ENCODE measurements at places on chromosomes 2 and 18.

DNA sequence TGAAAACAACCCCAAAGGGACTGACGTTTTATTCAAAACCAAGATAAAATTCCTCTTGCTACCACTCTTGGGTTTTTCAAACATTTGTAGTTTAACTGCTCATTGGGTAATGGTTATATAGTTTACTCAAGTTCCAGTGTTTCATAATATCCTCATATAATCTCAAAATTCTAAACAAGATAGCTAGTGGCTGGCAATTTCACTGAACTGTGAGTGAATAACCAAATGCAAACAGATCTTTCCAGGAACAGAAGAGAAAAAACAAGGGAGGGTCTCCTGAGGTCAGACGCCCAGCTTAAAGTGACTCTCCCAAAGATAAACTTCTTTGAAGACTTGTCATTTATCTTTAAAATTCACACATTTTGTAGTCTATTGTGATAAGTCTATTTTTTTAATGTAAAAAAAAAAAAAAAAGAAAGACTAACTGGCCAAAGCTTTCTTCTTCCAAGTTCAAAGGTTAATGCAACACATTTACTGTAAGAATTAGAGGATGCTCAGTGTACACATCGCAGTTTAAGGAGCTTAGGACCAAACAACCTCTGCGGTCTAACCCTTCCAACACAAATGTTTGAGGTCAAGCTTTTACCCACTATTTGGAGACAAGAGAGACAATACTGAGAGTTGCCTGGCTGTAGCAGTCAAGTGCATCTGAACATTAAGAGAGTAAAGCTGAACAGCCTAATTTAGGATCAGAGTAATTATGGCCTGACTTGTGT, 26.6 kb downstream of the LPIN2 start:
- DNase-seq, result no peak

GRCh38 chr18:10497206-10497749, 28.5 kb upstream of the NAPG start:
- DNase-seq, result no peak

GRCh38 chr2:118965737-118966136, 23.7 kb downstream of the MARCO start:
- no peak for DNase-seq

- DNase-seq, result no peak
Observed at GRCh38 chr2:233209533-233210171, 41.8 kb upstream of the ATG16L1 start.

- DNase-seq, result no peak
Observed at GRCh38 chr2:11094021-11094810, 61.1 kb upstream of the SLC66A3 start.

GRCh38 chr2:119338272-119338671, 28.4 kb downstream of the C2orf76 start:
- DNase-seq, result no peak

GRCh38 chr2:169464882-169465281, 14.4 kb upstream of the BBS5 start:
- no peak for DNase-seq

- DNase-seq, result no peak
Observed at GRCh38 chr18:75660932-75661331, 233.4 kb upstream of the SMIM21 start.

- DNase-seq, result no peak
Observed at GRCh38 chr2:10668402-10669012, 21.3 kb downstream of the NOL10 start.

DNA sequence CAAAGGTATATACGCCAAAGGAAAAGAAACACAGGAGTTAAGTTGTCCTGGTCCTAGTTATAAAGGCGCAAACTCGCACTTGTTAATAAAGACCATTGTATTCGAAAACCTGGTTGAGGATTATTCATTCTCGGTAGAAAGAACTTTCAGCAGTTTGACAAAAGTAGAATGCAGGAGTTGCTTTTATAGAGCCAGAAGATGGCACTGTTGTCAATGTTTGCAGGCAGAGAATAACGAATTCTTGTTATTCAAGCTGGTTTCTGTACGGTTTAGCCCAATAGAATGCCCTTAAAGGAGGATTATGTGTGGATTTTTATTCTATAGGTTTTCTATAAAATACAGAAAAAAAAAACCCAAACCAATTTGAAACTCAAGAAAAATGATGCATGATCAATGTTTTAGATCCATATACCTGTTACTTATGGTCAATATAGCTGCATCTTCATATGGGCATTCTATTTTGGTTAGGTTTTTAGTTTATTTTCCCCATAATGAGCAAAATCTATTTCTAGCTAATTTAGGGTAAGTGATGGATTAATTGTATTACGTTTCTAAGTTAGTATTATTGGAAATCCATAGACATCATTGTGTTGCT, 510.3 kb downstream of the PLCL1 start:
- no peak for DNase-seq

DNA sequence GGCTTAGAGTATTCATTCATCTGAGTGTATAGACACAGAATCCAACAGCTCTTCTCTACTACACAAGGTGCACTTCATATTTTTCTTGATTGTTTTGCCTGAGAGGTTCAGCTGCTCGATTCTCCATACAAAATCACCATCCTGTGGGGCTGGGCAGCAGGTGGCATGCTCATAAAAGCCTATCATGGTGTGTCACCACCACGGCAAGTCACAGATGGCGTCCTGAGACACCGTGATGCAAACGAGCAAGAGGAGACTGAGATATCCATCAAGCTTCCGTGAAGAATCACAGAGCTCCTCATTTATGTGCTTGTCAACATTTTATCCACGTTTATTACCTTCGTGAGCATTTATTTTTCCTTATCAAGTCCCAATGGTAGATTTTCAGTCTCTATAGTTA, 22.4 kb upstream of the NRP2 start:
- no peak for DNase-seq

GRCh38 chr18:35164133-35164532, 76.7 kb upstream of the ZNF397 start:
- DNase-seq, result no peak

- no peak for DNase-seq
Observed at GRCh38 chr2:9143264-9143815, 63.3 kb upstream of the ASAP2 start.

- DNase-seq, result no peak
Observed at GRCh38 chr2:63875559-63876245, 34.0 kb downstream of the UGP2 start.

DNA sequence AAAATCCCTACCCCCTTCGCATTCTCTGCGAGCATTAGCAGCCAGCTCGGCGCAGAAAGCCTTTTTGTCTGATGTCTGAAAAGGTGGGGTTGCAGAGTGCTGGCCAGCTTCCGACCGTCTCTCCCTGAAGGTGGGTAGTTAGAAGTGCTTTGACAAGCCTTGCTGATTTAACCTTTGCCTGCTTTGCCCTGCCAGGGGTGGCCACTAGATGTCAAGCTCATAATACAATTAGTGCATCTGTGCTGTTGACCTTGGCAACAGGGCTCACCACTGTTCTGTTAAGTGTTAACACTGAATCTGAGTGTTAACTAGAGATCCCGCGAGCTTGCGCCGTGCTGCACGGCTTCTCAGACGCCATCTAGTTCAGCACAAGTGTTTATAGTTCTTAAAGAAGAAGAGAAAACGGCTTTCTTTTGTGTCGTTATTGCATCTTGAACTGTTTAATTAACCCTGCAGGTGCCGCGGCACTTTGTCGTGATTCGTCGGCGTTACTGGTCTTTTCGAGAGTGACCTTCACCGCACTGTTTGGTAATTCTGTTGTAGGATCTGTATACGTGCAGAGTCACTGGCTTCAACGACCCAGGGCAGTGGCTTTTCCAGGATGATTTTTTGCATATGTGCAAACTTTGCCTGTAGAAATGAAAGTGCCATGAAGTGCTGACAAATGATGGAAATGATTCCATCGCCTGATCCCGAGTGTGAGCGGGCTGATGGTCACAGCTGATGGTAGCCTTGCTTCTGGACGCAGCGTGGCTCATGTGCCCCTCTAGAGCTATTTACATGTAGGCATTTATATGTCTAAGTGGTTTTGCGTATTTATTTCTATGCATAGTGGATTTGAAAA, 5.5 kb downstream of the SALL3 start:
- DNase-seq, result no peak

DNA sequence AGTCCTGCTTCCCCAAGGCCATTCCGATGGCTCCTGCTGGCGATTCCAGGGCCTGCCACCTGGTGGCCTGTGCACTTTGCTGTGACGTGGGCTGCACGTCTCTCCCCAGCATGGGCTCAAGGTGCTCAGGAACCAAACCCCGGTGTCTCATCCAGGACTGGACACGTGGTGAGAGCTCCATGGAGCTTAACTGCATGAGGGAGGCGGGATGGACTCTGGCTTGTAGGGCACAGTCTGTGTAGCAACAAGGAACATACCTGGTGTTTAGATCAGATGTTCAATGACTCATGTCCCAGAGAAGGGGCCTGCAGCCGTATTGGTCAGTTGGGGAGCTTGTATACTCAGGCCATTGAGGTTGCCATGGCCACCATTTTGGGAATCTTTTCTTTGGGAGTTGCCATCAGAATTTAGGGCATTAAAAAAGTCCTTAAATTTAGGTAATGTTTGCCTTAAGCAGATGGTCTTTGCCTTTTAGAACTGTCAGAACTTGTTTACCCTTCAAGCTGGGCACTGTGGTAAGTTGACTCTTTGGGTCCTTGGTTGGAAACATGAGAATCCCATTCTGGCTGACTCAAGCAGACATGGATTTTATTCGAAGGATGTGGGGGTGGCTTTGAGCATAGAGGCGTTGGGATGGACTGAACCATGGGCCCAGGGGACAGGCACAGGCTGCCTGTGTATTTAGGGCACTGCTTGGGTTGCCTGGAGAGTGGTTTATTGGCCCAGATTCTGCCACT, 21.0 kb downstream of the AGAP1 start:
- DNase-seq, result no peak

GRCh38 chr2:131143803-131144202, 38.7 kb downstream of the PLEKHB2 start:
- no peak for DNase-seq

DNA sequence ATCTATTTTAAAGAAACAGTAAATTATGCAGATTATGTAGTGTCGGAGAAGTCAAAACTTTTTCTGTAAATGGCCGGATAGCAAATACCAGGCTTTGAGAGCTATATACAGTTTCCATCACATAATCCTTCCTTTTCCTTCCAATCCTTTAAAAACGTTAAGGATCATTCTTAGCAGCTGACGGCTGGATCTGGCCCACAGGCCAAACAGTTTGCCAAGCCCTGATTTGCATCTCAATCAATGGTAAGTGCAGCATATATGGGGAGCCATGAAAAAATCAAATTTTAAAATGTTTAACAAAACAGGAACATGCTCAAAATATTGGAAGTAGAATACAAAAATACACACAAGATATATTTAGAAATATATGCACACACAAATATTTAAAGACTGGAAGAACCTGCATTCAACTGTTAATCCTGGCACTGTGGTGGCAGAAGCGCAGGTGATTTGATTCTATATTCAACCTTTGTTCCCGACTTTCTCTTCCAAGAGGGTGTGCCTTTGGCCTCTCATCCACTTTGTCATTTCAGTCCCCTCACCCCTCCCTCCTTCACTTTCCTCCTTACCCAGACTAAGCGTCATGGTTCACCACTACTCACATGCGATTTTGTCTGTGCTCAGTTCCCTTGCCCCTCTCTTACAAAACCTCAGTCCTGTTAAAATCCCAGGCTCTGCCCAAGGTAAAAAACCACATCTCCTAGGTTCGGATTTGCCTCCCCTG, 27.3 kb downstream of the NDUFA10 start:
- DNase-seq, result no peak

DNA sequence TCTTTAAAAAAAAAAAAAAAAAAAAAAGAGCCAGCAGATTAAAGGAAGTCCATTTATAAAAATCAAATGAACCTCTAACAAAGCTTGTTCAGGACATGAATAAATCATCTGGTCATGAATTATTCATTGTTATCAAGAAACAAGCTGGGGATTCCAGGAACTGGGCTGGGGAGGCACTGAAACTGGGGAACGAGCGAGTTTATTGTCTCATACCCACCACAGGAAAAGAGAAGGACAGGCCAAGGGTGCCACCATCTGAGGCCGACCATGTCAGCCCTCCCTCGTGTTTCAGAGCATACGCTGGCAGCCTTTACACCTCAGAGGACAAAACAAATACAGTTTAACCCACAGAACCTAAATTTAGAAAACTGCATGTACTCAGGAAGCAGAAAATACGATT, 164.2 kb downstream of the VWC2L start:
- no peak for DNase-seq

DNA sequence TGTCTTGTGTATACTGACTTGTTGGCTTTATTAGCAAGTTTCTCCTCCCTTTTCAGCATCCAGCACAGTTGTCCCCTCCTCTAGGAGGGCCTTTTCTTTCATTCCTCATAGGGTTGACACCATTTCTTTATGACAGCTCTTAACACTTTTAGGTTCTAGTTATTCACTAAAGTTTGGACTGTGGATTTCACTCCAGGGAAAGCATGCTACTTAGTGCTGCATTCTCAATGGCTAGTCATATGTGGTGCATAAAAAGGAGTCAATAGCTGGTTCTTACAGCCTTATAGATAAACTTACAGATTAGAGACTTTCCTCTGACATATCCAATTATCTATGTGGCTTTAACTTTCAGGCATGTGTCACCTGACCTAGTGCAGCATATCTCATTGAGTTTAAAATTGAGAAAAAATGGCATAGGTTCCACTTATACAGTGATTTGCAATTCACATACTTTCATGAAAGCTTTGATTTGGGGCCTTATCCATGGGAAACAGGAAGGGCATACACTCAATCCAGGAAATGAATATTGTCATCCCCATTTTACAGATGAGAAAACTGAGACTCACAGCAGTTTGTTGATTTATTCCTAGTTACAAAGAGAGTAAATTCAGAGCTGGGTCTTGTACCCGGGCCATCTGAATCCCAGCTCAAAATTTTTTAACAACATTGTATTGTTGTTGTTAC, 289.7 kb downstream of the LPIN1 start:
- no peak for DNase-seq

- no peak for DNase-seq
Observed at GRCh38 chr2:200270732-200271131, 35.8 kb upstream of the SPATS2L start.
